ENCODE measurements at places on chromosomes 6 and 20. TPM values are rescaled to one million over a fixed set of nuclear protein-coding genes. Genes with fewer than 3 reads are reported as not detected.
A peak's percentile ranks its signal among the peaks of the same experiment; 100 is the strongest.

DNA sequence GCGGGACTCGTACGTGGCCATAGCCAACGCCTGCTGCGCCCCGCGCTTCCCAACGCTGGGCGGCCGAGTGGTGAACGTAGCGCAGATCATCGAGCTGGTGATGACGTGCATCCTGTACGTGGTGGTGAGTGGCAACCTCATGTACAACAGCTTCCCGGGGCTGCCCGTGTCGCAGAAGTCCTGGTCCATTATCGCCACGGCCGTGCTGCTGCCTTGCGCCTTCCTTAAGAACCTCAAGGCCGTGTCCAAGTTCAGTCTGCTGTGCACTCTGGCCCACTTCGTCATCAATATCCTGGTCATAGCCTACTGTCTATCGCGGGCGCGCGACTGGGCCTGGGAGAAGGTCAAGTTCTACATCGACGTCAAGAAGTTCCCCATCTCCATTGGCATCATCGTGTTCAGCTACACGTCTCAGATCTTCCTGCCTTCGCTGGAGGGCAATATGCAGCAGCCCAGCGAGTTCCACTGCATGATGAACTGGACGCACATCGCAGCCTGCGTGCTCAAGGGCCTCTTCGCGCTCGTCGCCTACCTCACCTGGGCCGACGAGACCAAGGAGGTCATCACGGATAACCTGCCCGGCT, 3.4 kb downstream of the SLC32A1 start:
- peaks cover 38% of the 10 kb centered on the region for H3K4me1 ChIP-seq
- peaks cover 88% of the 10 kb centered on the region for H3K27me3 ChIP-seq
- H3K4me3 ChIP-seq = no peak overlapping the region
- peaks cover 3% of the 10 kb centered on the region for H3K36me3 ChIP-seq
- no peak overlapping the region for H3K27ac ChIP-seq

GRCh38 chr6:123105561-123105960, 109.5 kb downstream of the CLVS2 start:
- H3K4me3 ChIP-seq = no peak overlapping the region
- H3K4me1 ChIP-seq = no peaks in the 10 kb centered on the region
- H3K36me3 ChIP-seq = no peaks in the 10 kb centered on the region
- H3K27me3 ChIP-seq = no peaks in the 10 kb centered on the region

DNA sequence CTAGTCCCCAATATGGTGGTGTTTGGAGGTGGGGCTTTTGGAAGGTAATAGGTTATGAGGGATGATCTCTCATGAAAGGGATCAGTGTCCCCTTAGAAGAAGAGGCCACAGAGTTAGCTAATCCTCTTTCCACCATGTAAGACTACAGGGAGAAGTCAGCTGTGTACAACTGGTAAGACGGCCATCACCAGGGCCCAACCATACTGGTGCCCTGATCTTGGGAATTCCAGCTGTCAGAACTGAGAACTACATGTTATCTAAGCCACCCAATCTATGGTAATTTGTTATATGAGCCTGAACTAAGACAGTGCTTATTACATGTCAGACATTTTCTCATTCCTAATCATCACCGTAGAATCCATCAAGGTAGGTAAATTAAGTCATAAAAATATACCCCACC, 77.7 kb upstream of the ZNF217 start:
- H3K4me3 ChIP-seq = no peak overlapping the region
- no peaks in the 10 kb centered on the region for H3K36me3 ChIP-seq
- DNase-seq = no peak

DNA sequence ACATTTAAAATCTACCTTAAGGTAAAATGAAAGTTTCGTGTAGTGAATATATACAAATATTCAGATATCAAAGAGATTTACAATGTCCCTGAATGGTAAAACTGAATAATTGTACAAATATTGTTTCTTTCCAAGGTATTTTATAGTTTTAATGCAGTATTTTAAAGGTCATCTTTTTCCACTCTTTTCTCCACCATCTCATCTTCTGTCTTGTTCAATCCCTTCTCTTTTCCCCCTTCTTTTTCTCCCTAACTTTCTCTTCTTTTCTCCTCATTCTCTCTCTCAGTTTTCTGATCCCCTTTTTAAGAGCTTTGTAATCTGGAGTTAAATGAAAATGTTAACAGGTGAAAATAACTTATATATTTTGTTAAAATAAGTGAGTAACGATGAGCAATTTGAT, 126.9 kb downstream of the ADGRB3 start:
- no peak overlapping the region for H3K27ac ChIP-seq
- H3K27me3 ChIP-seq = no peaks in the 10 kb centered on the region
- H3K36me3 ChIP-seq = peaks cover 2% of the 10 kb centered on the region
- no peaks in the 10 kb centered on the region for H3K4me1 ChIP-seq
- DNase-seq = no peak

DNA sequence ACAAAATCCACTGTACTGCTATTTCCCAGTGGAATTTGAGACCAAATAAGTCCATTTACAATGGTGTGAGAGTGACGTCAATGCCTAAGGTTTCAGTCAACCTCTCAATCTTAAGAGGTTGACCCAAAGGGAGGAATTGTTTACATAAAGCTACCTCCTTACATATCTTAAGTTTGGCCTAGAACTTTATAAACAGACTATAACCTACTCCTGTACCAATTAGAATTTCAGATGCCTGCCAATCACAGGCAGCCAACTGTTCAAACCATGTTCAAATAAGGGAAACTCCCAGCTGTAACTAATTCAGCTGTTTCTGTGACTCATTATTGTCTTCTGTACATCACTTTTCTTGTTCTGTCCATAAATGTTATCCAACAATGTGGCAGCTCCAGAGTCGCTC, 14.5 kb downstream of the LGSN start:
- no peaks in the 10 kb centered on the region for H3K27me3 ChIP-seq
- H3K27ac ChIP-seq = no peak overlapping the region
- no peak for DNase-seq
- no peaks in the 10 kb centered on the region for H3K36me3 ChIP-seq
- H3K4me1 ChIP-seq = no peaks in the 10 kb centered on the region

The CCDC170 gene
- total RNA-seq = 0.84 TPM

The LHFPL5 gene
- total RNA-seq = not detected

DNA sequence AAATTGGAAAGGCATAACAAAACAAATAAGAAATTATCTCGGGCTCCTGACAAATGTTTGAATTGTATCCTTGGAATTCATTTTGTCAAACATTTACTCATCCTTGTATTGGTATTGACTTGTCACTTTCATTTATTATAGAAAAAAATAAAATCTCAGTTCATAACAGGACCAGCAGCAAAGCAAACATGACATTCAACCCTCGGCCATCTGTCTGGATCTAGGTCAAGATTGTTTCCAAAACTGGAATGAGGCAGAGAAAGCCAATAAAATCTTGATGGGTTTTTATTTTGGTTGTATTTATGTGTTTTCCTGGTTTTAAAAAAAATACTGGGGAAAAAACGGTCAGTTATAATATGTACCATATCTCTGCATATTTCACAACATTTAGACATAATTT, 42.9 kb upstream of the FABP7 start:
- H3K4me1 ChIP-seq = peaks cover 16% of the 10 kb centered on the region
- DNase-seq = no peak
- H3K4me3 ChIP-seq = no peak overlapping the region
- H3K36me3 ChIP-seq = no peaks in the 10 kb centered on the region

The ZSCAN23 gene
- 6.0 TPM for total RNA-seq

DNA sequence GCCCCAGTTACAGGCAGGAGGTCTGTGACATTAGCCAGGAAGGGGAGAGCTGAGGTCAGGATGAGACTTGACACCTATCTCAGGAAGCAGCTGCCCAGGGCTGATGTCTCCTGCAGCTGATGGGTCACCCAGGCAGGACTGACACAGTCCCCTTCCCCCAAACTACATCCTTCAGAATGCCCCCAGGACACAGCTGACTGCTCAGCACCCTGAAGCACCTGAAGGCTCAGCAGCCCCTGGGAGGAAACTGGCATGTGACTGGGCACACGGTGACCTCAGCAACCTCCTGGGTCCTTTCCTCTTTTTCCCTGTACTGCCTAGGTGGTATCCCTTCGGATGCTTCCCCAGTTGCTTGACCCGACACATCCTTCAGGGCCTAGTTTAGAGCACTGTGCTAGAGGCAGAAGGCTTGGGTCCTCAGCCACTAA, 1.9 kb downstream of the SDC4 start:
- H3K36me3 ChIP-seq = no peaks in the 10 kb centered on the region
- H3K27ac ChIP-seq = peak overlapping the region; percentile 52
- DNase-seq = no peak
- no peaks in the 10 kb centered on the region for H3K27me3 ChIP-seq

GRCh38 chr6:12345694-12346058, 55.5 kb downstream of the EDN1 start:
- H3K4me1 ChIP-seq = peaks cover 51% of the 10 kb centered on the region
- no peak overlapping the region for H3K27ac ChIP-seq
- no peaks in the 10 kb centered on the region for H3K36me3 ChIP-seq

DNA sequence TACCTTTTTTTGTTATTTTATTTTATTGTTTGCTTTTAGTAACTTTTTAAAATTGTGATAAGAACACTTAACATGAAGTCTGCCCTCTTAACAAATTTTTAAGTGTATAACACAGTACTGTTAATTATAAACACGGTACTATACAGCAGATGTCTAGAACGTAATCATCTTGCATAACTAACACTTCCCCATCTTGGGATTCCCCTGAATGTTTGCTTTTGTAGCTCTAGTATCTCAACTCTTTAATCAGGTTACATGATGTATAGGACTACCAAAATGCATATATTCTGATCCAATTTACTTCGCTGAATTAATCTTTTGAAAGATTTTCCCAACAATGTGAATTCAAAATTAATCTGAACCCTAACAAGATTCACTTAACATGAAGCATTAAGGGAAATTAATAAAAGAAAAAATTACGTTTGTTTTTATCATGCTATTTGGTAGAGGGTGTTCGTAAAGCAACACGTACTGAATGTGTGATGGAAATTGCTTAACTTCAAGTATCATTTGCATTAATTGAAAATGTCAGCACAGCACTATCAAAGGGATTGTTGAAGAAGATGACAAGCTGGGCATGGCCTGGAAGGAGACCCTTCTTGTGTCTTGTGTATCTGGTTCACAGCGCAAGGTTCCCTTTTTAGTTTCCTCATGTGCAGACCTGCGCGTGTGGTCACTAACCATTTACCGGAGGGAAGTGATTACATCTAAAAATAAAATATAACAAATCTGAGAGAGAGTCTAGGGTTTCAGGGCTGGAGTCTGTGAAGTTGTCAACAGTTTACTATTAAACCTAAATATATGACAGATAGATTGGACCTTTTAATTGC, 15.2 kb downstream of the COL19A1 start:
- no peak for DNase-seq
- no peak overlapping the region for H3K4me3 ChIP-seq
- no peaks in the 10 kb centered on the region for H3K27me3 ChIP-seq
- H3K36me3 ChIP-seq = no peaks in the 10 kb centered on the region

GRCh38 chr6:11485271-11485670, 52.3 kb upstream of the TMEM170B start:
- no peaks in the 10 kb centered on the region for H3K4me1 ChIP-seq
- DNase-seq = no peak
- H3K4me3 ChIP-seq = no peak overlapping the region
- no peak overlapping the region for H3K27ac ChIP-seq
- H3K36me3 ChIP-seq = no peaks in the 10 kb centered on the region

The NFATC2 gene
- total RNA-seq = 0.89 TPM

All from osteocyte (in vitro differentiated cells).